ENCODE measurements at places on chromosomes 16 and 17. TPM values are rescaled to one million over a fixed set of nuclear protein-coding genes. Genes with fewer than 3 reads are reported as not detected.
A peak's percentile ranks its signal among the peaks of the same experiment; 100 is the strongest.

Gene CHST4
- polyA plus RNA-seq = not detected

Gene FTSJ3
- 22.1 TPM for polyA plus RNA-seq

Gene NEK8
- polyA plus RNA-seq = 3.3 TPM

Gene PLXDC1
- polyA plus RNA-seq = 19.3 TPM

DNA sequence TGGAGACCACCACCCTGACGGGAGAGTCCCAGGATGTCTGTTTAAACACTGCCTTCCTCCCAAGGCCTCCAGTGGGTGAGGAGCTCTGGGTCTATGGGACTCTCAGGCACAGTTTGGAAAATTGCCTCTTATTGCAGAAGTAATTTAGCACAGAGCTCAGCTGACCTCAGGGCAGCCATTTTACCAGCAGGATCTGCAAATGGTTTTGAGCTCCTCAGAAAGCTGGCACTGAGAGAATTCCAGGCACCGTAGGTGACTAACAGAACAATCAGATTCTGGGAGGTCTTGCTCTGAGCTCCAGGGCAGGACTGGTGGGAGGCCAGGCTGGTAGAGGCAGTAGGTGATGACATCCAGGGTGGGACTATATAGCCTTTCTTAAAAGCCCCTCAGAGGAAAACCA, 17.3 kb upstream of the C16orf74 start:
- no peak overlapping the region for H3K4me3 ChIP-seq
- no peak overlapping the region for H3K27ac ChIP-seq
- no peaks in the 10 kb centered on the region for H3K36me3 ChIP-seq

GRCh38 chr17:51150932-51151331, 2.4 kb upstream of the NME1 start:
- no peak overlapping the region for H3K4me3 ChIP-seq
- no peaks in the 10 kb centered on the region for H3K27me3 ChIP-seq
- DNase-seq = no peak

DNA sequence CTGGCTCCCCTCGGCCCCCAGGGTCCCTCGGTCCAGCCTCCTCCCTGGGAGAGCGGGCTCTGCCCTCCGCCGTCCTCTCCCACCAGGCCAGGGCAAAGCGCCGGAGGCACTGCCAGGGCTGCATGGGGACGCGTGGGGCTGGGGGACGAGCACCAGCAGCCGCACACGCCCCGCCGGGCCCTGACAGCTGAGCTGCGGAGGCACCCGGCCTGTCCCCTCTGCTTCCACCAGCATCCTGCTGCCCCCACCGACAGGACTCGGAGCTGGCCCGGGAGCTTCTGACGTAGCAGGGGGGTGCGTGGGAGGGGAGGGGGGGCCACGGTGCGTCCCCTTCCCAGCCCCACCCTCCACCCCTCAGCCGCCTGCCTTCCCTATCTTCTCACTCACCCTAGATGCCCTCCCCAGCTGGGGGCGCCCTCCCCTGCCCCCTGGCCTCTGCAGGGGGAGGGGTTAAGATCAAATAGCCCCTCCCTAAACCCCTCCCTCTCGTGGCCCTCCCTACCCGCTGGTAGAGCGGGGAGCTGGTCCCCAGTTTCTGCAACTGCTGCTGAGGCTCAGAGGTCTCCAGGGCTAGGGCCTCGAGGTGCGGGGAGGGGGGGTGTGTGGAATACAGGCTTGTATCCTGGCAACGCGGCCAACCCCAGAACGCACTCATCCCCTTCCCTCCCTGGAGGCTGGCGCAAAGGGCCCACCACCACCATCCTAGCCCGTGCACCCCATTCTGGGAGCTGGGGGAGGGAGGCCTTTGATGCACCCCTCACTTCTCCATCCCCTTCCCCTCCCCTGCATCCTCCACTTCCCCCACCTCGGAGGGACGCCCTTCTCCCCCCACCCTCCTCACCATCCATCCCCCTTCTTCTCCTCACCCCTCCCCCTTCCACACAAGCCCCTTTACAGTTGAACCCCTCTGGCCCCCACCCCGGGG, 1.0 kb downstream of the SRCIN1 start:
- no peak overlapping the region for H3K4me3 ChIP-seq
- H3K4me1 ChIP-seq = peaks cover 9% of the 10 kb centered on the region
- no peak overlapping the region for H3K27ac ChIP-seq
- peaks cover 36% of the 10 kb centered on the region for H3K27me3 ChIP-seq
- peak; percentile 44 for DNase-seq

GRCh38 chr16:48113471-48113870, 42.3 kb downstream of the ABCC12 start:
- no peaks in the 10 kb centered on the region for H3K36me3 ChIP-seq
- no peaks in the 10 kb centered on the region for H3K4me1 ChIP-seq
- no peak overlapping the region for H3K27ac ChIP-seq

DNA sequence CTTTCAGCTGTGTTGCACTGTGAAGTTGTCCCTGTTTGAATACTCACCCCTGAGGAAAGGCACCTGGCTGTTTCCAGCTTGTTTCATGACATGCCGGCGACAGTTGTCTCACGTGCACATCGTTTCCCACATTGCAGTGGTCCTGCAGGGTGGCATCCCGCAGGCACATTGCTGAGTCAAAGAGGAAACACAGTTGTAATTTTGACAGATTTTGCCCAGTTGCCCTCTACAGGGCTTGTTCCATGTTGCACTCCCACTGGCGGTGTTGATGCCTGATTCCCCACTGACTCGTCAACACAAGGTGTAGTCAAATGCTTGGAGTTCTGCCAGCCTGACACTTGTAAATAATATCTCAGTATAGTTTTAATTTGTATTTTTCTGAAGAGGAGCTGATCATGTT, 23.8 kb downstream of the EPN2 start:
- no peak overlapping the region for H3K4me3 ChIP-seq
- no peaks in the 10 kb centered on the region for H3K4me1 ChIP-seq
- H3K36me3 ChIP-seq = no peaks in the 10 kb centered on the region
- no peak overlapping the region for H3K27ac ChIP-seq
- no peak for DNase-seq

- no peak overlapping the region for H3K4me3 ChIP-seq
- no peak overlapping the region for H3K27ac ChIP-seq
- no peaks in the 10 kb centered on the region for H3K36me3 ChIP-seq
- no peaks in the 10 kb centered on the region for H3K27me3 ChIP-seq
Observed at GRCh38 chr17:16521070-16521727, 29.2 kb upstream of the LRRC75A start.

DNA sequence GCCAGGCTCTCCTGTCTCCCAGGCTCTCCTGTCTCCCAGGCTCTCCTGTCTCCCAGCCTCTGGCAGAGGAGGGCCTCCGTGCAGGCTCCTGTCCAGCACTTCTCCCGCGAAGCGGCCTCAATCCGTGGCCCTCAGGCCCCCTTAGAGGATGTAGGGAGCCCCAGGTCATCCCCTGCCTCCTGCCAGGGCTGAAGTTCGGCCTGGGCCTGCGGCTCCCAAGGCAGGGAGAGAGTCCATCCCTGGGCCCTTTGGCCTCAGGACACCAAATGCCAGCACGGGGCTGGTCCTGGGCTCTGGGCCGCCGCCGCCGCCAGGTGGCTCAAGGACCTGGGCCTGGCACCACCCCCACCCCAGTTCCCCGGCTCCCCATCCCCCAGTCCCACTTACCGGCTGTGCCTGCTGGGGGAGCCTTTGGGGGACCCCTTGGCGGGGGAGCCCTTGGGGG, 370 bp downstream of the EVPL start:
- DNase-seq = no peak
- no peak overlapping the region for H3K27ac ChIP-seq
- H3K4me3 ChIP-seq = no peak overlapping the region
- peaks cover 8% of the 10 kb centered on the region for H3K4me1 ChIP-seq

DNA sequence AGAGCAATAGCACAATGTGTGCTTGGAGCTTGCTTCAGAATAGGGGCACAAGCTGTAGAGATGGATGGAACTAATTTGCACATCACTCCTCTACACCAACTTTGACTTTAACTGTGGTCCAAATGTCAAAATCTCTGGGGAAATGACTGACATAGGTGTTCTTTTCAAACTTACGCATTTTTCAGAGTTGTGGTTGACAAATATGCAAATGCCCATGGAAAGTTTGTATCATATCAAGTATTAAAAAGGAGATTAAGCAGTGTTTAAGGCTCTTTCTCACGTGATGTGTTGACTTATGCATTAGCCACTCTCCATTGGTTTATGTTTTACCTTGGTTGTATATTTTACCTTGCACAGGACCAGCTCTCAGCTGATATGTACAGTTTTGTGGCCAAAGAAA, 77.1 kb downstream of the ELAC2 start:
- no peak overlapping the region for H3K4me3 ChIP-seq
- no peaks in the 10 kb centered on the region for H3K4me1 ChIP-seq
- H3K36me3 ChIP-seq = no peaks in the 10 kb centered on the region
- no peak for DNase-seq
- no peaks in the 10 kb centered on the region for H3K27me3 ChIP-seq

- H3K27me3 ChIP-seq = no peaks in the 10 kb centered on the region
- H3K27ac ChIP-seq = no peak overlapping the region
- no peak for DNase-seq
- no peak overlapping the region for H3K4me3 ChIP-seq
- no peaks in the 10 kb centered on the region for H3K36me3 ChIP-seq
Observed at GRCh38 chr17:11803231-11803969, 193.9 kb downstream of the ZNF18 start.

DNA sequence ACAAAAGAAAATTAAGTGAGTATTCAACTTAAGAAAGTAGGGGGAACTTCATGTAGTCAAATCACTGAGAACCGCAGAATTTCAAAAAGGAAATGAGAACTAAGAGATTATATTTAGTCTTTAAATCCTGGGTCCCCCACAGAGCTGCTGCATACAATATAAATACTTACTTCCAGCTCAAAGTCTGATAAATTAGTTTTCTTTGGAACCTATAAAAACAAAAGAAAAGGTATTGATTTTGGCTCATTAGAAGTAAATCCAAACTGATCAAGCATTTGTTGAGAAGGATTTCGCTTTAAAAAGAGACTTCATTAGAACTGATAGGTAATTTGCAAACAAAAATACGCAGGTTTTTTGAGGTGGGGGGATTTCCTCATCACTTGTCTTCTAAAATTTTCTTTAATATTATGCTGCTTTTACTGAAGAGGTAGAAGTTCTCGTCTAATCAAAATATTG, 21.9 kb downstream of the PARN start:
- H3K27me3 ChIP-seq = no peaks in the 10 kb centered on the region
- H3K27ac ChIP-seq = no peak overlapping the region
- H3K4me1 ChIP-seq = no peaks in the 10 kb centered on the region
- H3K36me3 ChIP-seq = peaks cover 9% of the 10 kb centered on the region

DNA sequence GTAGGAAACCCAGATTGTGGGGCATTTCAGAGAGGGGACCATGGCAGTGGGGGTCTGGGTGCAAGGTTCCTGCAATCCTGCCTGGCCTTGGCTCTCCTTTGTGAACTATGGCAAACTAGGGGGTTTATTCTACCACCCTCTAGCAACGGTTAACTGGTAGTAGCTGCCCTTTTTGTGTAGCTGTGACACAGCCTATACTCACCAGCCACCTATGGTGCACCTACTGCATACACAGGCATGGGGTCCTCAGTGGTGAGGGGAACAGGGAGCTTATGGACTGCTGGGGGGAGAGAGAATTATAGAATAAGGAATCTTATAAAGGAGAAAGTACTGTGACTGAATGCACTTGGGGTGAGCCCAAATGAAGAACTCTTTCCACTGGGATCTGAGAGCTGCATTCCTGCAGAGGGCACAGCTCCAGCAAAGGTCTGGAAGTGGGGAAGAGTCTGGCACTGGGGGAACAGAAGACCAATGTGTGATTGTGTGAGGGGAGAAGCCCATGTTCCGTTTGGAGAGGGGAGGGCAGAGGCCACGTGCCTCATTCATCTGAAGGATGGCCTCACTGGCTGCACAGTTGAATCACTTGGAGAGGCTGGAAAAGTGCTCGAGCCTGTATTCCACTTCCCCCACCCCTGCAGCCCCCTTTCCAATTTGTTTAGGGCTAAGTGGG, 2.1 kb downstream of the MT1X start:
- no peak overlapping the region for H3K4me3 ChIP-seq
- no peaks in the 10 kb centered on the region for H3K36me3 ChIP-seq
- DNase-seq = no peak
- H3K27ac ChIP-seq = no peak overlapping the region
- peaks cover 15% of the 10 kb centered on the region for H3K4me1 ChIP-seq

- peak overlapping the region; percentile 94 for H3K4me3 ChIP-seq
- H3K4me1 ChIP-seq = peaks cover 34% of the 10 kb centered on the region
- peak; percentile 67 for DNase-seq
- H3K36me3 ChIP-seq = peaks cover 19% of the 10 kb centered on the region
- peak overlapping the region; percentile 74 for H3K27ac ChIP-seq
Observed at GRCh38 chr17:50149417-50150353, 792 bp downstream of the PPP1R9B start.

GRCh38 chr16:86640265-86640843, 62.0 kb downstream of the FOXL1 start:
- no peak overlapping the region for H3K4me3 ChIP-seq
- H3K36me3 ChIP-seq = no peaks in the 10 kb centered on the region
- H3K27me3 ChIP-seq = no peaks in the 10 kb centered on the region
- H3K27ac ChIP-seq = no peak overlapping the region
- DNase-seq = no peak

DNA sequence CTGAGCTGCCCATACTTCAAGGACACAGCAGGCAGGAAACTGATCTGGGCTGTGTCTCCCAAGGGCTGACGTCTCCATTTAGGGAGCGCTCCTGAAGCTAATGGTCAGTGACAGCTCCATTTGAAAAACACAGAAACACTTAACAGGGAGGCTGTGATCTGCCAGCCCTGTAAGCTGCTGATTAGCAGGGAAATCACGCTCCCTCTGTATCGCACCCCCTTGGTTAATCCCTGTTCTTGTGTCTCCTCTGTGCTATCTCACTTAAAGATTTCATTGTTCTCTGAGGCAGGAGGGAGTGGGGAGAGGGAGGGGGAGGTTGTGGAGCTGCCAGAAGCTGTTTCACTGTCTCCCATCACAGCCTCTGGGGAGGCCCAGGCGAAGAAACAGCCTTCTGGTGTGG, 47.4 kb upstream of the CACNG3 start:
- no peak for DNase-seq
- H3K27ac ChIP-seq = no peak overlapping the region
- H3K27me3 ChIP-seq = no peaks in the 10 kb centered on the region
- H3K4me1 ChIP-seq = no peaks in the 10 kb centered on the region

DNA sequence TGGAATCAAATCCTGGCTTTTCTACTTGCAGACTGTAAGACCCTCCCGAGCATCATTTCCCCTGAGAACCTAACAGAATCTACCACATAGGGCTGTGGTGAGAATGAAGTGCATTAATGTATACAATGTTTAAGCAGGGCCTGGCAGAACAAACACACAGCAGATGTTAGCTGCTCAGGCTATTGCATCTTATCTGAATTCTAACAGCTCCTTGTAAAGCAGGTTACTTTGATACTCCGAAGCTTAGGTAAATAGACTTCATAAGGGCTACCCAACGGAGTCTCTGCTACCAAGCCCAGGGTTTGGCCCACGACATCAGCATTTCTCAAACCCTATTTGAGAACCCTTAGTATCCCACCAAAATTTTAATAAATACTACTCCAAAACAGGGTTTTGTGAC, 24.4 kb upstream of the NOS2 start:
- H3K27me3 ChIP-seq = no peaks in the 10 kb centered on the region
- no peak overlapping the region for H3K27ac ChIP-seq
- DNase-seq = no peak
- no peak overlapping the region for H3K4me3 ChIP-seq
- H3K36me3 ChIP-seq = no peaks in the 10 kb centered on the region

DNA sequence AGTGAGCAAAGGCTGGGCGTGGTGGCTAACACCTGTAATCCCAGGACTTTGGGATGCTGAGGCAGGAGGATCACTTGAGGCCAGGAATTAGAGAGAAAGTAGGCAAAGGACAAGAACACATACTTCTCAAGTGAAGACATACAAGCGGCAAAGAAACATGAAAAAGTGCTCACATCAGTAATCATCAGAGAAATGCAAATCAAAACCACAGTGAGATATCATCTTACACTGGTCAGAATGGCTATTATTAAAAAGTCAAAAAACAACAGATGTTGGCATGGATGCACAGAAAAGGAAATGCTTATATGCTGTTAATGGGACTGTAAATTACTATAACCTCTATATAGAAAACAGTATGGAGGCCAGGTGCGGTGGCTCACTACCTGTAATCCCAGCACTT, 12.2 kb upstream of the SLX4 start:
- H3K36me3 ChIP-seq = no peaks in the 10 kb centered on the region
- H3K4me3 ChIP-seq = no peak overlapping the region
- peaks cover 20% of the 10 kb centered on the region for H3K4me1 ChIP-seq
- DNase-seq = no peak

Data from naive thymus-derived CD4-positive, alpha-beta T cell (primary cell).